ENCODE measurements at places on chromosomes 5 and 9.

DNA sequence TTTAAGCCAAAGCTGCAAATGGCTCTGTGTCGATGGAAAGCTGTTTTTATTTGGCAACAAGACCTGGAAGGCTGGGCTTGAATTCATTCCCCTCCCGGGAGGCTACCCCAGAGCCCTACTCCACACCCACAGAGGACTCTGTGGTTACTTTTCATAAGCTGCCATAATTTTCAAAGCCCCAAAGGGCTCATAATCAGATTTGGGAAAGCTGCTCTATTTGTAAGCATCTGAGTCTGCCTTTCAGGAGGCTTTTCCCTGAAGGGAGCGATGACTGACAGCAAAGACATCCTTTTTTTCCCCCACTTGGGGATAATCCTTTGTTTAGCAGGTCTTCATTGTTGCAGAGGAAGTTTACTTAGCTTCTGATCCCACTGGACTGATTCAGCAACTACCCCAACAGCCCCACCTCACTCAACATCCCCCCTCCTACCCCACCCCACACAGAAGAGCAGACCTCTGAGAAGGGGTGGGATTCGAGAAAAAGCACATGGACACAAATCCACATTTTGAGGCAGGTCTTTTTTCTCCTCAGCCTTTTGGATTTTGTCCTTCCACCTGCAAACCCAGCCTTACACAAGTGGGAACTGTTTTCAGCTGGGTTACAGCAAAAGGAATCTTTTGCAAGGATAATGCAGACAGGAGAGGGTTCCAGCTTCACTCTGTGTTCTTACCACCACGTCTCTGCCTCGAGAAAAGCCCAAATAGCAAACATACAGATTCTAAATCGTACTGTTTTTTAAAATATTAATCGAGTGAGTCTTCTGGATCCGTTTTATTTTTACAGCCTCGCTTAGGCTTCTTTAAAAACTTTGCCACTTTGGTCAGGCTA is 244.4 kb upstream of the TUT7 start:
- peak; percentile 72 for DNase-seq

- DNase-seq: peak; percentile 100
Measured at GRCh38 chr9:98989036-98990000, 45.6 kb downstream of the COL15A1 start.

DNA sequence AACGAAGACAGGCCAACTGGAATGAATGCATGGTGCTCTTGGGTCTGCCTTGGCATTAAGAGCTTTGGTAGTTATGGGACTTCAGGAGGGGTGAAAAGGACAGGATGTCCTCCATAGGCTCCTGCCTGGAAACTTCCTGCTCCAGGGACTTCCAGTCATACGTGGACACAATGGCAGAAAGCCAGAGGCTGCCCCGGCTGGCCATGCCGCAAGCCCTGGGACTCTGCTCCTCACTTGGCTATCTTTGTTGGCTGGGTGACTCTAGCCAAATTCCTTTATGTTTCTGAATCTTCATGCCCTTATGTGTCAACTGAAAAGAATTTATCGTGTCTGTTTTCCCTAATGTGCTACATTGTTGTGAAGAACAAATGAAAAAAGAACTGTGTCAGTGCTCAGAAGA is 136.9 kb downstream of the SIL1 start:
- peak; percentile 76 for DNase-seq

- no peak for DNase-seq
Measured at GRCh38 chr5:128284236-128284635, 200.7 kb downstream of the SLC12A2 start.

DNA sequence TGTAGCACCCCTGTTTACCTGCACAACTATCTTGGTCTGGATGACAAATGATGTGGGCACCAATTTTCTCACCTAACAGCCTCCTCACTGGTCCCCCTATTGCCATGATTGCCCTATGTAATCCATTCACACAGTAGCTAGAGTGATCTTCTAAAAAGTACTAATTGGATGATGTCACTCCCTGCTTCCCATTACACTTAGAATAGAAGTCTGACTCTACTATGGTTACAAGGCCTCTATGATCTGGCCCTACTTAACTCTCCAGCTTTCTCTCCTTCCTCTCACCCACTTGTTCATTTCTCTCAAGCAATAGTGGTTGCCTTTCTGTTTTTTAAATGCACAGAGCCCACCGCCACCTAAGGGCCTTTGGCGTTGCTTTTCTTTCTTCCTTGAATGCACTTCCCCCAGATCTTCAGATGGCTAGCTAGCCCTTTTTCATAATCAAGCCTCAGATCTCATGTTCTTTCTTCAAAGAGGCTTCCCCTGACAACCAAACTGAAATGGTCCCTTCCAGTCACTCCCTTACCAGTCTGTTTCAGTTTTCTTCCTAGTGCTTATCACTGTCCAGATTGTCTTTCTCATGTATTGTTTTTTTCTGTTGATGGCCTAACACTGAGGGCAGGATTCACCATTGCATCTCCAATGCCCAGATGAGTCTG is 8.7 kb downstream of the IGIP start:
- no peak for DNase-seq

GRCh38 chr9:78940121-78940855 is 631.5 kb upstream of the TLE4 start:
- peak; percentile 18 for DNase-seq
